Stimulated activated CD4-positive, alpha-beta T cell treated with anti-CD3 and anti-CD28 coated beads, Interleukin-2, amount 100 ng/mL, for 24 hours (primary cell): ENCODE measurements at places on chromosomes 7 and 10.

DNA sequence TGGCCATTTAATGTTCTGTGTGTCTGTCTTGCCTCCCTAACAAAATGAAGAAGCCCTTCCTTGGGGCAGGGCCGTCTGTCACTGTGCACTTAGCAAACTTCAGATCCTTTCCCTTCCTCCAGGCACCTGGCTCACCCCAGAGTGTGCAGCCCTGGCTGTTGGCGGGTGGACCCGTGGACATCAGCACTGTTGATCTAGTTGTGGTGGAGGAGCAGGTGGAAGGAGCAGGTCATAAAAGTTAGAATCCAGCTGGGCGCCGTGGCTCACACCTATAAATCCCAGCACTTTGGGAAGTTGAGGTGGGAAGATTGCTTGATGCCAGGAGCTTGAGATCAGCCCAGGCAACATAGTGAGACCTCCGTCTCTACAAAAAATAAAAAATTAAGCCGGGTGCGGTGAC lies 12.7 kb downstream of the RAB19 start:
- DNase-seq: no peak

- DNase-seq: no peak
Measured at GRCh38 chr10:100904917-100905316, 7.8 kb upstream of the SLF2 start.

- no peak for DNase-seq
Measured at GRCh38 chr7:128872394-128872824, 9.8 kb downstream of the ATP6V1F start.

DNA sequence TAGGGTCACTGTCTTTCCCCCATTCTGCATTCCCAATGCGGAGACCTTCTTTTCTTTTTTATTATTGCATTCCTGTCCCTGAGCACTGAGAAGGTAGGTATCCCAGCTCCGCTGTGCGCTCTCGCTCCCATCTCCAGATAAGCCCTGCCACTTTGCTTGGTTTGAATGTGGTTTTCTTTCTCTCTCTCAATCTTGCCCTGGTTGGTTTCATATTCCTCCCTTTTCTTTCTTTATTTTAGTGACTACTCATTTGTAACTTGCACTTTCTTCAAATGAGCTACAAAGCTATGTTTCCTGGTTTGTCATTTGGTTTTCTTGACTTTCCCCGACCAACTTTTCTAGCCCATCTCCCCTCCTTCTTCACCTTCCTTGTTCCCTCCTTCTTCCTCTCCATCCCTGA lies 29.0 kb upstream of the HSPB1 start:
- DNase-seq: no peak

GRCh38 chr10:42690449-42691360 lies 52.3 kb upstream of the ZNF33B start:
- no peak for DNase-seq

DNA sequence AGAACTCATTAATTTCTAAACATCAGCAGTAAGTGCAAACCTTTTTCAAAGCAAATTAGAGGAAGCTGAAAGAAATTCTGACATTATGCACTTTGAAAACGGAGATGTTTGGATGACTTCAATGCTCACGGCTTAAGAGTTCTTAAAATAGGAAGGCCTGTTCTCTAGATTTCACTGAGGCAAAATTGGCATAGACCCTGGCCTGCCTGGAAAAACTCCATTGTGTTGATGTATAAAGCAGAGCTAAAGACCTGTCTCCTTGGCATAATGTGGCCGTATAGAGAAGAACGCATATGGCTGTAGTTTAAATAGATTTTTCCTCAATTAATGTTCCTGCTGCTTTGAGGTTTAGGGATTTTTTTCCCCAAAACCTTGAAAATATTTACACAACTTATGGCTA lies 24.5 kb upstream of the AGMO start:
- no peak for DNase-seq

GRCh38 chr10:26509307-26509706 lies 71.2 kb downstream of the APBB1IP start:
- DNase-seq: no peak

- no peak for DNase-seq
Measured at GRCh38 chr7:128066858-128067257, 35.6 kb upstream of the LRRC4 start.

DNA sequence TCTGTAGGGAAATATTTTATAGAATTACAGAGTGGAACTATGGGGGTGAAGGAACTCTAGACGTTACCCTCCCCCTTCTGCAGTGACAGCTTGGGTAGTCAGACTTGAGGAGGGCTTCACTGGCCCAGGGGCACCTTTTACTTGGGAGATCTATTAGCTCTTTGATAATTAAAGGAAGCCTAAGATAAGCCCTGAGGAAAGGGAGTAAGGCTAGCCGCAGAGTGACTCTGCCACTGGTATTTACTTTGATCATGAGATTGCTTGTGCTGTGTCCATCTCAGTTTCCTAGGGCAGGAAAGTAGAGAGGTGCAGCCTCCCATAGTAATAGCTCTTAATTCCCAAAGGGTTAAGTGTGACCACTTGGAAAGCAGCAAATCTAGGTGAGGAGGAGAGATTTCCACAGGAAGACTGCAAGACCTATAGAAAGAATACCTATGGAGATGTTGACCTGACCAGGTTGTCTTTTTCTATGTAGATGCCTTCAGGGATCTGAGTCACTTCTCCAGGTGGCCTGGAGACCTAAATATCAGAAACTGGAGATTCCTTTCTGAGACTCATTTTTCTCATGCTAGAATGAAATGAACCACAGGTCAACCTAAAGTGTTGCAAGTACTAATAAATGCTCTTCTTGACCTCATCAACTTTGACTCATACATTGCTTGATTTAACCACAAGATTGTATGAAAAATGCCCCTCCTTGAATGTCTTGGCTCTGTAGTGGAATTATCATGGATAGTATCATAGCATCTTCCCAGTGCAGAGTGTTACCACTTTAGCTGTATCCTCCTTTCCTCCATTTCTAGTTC lies 447.3 kb upstream of the GHITM start:
- no peak for DNase-seq

DNA sequence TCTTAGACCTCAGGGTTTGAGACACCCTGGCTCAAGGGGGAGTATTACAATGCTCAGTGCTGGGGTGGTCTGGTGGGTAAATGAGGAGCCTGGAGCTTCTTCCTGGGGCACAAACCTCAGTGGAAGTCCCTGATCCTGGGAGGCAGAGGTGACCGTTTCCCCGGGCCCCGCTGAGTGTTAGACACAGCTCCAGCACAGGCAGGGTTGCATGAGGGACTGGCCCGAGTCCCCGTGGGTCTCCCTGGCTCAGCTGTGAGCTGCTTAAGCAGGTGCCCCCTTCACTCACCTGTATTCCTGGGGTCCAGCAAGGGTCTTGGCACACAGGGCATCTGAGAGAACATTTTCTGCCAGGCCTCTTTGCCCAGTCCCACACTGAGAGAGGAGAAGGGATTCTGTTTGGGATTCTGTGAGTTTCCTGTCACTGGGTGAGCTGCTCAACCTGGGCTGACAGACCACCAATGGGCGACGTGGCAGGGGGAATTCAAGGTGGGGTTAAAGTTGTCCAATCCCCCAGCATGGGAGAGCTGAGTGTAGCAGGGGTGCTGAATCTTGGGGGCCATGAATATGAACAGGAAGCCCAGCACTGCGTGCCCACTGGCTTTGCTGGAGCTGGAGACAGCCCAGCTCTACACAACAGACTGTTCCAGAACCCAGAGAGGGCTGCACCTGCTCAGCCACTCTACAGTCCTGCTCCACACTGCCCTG lies 29.9 kb downstream of the DDIT4 start:
- DNase-seq: no peak

DNA sequence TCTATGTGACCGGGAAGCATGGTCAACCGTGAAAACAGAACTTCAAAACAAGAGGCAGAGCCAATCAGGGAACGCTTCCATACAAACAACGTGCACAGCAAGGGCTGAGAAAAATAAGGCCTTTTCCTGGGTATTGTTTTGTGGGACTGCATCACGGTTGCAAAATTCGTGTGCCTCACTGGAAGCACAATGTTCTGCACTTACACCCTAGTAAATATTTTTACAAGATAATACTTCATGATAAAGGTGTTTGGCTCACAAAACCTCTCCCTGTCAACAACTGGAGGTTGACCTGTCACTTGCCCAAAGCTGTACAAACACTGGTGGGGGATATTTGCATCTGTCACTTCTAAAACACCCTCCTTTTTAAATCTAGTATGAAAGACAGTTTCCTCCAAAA lies 37.0 kb downstream of the KLF6 start:
- no peak for DNase-seq

DNA sequence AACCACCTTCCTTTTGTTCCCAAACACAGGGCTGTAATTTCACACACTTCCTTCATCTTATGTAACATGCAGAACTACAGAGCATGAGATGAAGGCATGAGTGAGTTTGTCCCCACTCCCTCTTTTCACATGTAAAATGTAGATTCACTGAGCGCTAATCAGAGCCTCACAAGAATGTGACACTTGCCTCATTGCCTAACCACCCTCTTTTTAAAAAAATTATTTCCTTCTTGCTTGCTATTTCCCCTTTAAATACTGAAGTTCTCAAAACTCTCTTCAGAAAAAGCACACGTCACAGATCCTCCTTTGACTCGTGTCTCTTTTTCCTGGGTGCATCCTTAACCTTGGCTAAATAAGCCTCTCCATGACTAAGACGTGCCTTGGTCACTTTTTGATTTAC lies 121.2 kb upstream of the TARP start:
- DNase-seq: no peak

DNA sequence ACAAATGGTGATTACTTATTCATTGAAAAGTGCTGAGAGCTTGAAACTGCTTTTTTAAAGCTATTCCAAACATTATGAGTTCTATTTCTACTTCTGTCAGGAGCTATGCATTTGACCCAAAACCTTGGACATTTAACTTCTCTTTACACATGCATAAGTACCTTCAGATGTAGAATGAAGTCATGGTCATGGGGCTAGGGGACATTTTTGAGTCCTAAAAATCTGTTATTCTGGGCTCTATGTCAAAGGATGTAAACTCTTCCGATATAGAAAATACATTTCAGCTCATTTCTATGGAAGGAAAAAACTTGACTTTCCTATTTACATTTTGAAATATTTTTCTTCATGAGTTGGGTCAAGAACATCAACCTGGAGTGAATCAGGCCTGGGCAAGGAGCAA lies 179.5 kb upstream of the CXCL12 start:
- DNase-seq: no peak

DNA sequence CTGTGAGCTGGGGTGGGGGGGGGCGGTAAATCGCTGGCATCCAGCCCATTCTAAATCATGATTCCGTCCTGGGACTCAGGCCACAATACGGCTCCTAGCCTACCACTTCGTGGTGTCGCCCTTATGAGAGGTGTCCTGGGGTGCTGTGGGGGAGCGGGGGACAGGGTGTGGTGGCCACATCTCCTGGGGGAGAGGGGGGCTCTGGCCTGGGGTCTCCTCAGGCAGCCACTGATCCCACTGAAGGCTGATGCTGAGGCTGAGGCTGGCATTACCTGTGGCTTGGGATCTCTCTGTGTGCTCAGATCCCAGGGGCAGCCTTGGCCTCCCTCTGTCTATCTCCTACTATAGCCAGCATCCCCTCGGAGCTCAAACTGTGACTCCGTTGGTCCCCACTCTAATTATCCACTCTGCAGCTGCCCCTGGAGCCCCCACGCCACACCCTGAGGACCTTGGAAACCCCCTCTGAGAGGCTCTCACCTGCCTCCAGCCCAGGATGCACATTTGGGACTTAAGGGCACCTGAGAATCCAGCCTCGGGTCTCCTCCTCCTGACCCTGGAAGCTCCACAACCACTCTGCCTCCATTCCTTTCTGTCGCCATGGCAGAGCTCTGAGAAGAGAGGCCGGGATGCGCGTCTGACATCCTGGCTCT lies 249.3 kb upstream of the TCERG1L start:
- no peak for DNase-seq

GRCh38 chr10:130894471-130894870 lies 417.1 kb downstream of the TCERG1L start:
- DNase-seq: no peak

DNA sequence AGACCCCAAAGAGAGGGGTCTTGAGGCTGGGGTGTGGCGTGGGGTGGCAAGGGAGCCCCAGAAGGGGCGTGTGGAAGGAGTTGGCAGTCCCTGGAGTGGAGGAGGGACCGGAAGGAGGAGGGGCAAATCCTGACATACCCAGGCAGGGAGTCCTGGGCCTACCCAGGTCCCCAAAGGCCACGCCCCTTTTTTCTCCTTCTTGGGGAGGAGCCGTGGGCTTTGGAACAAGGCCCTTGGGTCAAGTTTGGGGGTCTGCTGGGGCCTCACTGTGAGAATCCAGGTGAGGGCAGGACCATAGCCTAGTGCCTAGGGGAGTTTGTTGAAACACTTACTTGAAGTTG lies 1.2 kb upstream of the SMARCD3 start:
- no peak for DNase-seq

DNA sequence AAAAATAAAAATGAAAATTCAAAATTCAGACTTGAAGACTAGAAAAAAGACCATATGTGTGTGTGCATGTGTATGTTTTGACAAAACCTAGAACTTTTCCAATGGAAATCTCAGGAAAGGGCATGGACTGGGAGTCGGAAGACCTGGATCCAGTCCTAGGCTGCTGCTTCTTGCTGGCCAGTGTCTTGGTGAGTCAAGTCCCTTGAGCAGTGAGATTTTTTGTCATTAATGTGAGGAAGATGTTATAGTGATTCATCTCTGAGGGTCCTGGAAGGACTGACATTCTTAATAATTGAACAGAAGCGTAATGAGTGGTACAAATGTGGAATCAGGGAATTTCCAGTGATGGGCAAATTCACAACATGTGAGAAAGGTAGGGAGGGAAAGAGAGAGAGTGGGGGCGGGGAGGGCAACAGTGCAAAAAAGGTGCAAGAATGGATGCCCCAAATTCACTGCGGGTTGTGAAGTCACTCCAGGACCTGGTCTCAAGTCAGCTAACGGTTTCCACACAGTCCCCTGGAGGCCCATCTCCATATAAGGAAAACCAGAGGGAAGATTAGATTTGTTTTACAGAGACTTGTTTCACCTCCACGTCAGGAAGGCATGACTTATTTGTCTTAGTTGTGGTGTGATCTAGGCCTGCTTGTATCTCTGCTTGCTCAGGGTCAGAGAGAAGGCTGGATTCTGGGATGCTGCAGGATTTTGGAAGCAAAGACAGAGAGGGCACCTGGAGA lies 201.7 kb downstream of the BUB3 start:
- no peak for DNase-seq

DNA sequence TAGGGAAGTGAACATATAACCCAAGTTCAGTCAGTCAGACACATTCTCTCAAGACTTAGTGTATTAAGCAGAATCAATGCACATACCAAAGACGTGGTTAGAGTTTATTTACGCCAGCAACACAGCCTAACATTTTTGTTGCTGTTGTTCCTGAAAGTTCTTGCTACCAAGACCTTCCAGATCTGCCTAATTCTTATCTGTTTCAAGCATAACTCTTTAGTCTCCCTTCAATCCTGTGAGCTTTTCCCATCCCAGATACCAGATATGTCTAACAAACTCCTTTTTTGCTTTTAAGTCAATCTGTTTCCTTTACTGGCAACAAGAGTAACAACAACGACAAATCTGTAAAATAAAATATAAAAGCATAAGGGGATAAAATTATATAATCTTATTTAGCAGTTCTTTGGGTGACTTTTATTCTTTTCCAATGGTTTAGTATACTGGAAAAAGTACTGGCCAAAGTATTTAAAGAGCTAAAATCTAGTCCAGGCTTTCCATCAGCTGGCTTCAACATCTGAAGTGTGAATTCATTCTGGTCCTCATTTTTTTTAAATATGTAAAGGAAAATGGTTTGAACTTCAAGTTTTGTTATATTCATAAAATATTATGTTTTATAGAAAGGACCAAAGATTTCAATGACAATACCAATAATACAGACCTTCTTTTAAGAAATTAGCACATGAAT lies 193.8 kb downstream of the IMMP2L start:
- DNase-seq: no peak
